ENCODE measurements at places on chromosomes 3 and 15. TPM values are rescaled to one million over a fixed set of nuclear protein-coding genes. Genes with fewer than 3 reads are reported as not detected.

The PDCD6IP gene
- 74.3 TPM for total RNA-seq

The GOLGA6B gene
- total RNA-seq = not detected

The LMAN1L gene
- total RNA-seq = not detected

The WDR49 gene
- total RNA-seq = 1.7 TPM

The OR5H15 gene
- total RNA-seq = not detected

The SRGAP3 gene
- 2.4 TPM for total RNA-seq

The GOLGA8M gene
- 5.1 TPM for total RNA-seq

DNA sequence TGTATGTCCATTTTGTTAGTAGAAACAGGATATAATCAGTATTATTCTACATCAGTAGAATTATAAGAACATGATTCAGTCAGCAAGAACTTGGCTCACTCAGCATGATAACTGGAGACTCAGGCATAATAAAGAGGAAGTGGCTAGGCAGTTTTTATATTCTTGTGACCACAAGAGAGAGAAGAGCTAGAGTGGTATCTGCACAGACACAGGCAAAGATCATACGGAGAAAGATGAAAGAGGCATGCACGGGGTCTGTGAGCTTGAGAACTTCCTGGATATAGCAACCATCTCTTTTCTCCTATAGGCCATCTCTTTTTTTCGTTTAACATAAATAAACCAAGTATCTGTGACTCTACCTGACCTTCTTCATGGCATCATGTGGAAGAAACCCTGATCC is 46.8 kb downstream of the MYO5A start:
- H3K4me3 ChIP-seq = no peak overlapping the region
- DNase-seq = no peak
- no peak overlapping the region for H3K27ac ChIP-seq
- no peaks in the 10 kb centered on the region for H3K27me3 ChIP-seq
- H3K4me1 ChIP-seq = no peaks in the 10 kb centered on the region
- no peaks in the 10 kb centered on the region for H3K36me3 ChIP-seq

GRCh38 chr3:30286007-30286669 is 320.3 kb upstream of the TGFBR2 start:
- H3K36me3 ChIP-seq = no peaks in the 10 kb centered on the region
- no peak overlapping the region for H3K4me3 ChIP-seq
- H3K27ac ChIP-seq = peak overlapping the region; percentile 66
- peak; percentile 85 for DNase-seq
- no peaks in the 10 kb centered on the region for H3K4me1 ChIP-seq
- H3K27me3 ChIP-seq = no peaks in the 10 kb centered on the region

GRCh38 chr3:13480340-13481318 is 523 bp downstream of the HDAC11 start:
- H3K27me3 ChIP-seq = no peaks in the 10 kb centered on the region
- no peaks in the 10 kb centered on the region for H3K36me3 ChIP-seq
- no peaks in the 10 kb centered on the region for H3K4me1 ChIP-seq
- peak overlapping the region; percentile 83 for H3K27ac ChIP-seq
- peak overlapping the region; percentile 79 for H3K4me3 ChIP-seq

DNA sequence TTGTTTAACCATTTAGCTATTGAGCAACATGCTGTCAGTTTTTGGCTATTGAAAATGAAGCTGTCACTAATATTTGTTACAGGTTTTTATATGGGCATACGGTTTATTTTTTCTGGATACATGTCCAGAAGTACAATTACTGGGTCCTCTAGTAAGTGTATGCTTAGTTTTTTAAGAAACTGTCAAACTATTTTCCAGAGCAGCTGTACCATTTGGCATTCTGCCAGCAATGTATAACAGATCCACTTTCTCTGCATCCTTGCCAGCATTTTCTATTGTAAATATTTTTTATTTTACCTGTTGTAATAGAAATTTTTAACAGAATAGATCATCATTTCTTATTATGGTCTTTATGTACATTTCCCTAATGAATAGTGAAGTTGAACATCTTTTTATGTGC is 658.8 kb downstream of the EDEM1 start:
- no peaks in the 10 kb centered on the region for H3K27me3 ChIP-seq
- no peak for DNase-seq
- no peak overlapping the region for H3K27ac ChIP-seq
- H3K4me1 ChIP-seq = no peaks in the 10 kb centered on the region
- H3K4me3 ChIP-seq = no peak overlapping the region

GRCh38 chr3:150925751-150926201 is 20.5 kb upstream of the MINDY4B start:
- no peaks in the 10 kb centered on the region for H3K27me3 ChIP-seq
- H3K4me1 ChIP-seq = no peaks in the 10 kb centered on the region
- H3K4me3 ChIP-seq = no peak overlapping the region
- peak; percentile 25 for DNase-seq
- H3K36me3 ChIP-seq = no peaks in the 10 kb centered on the region

GRCh38 chr15:71627188-71627587 is 183.2 kb upstream of the NR2E3 start:
- no peaks in the 10 kb centered on the region for H3K27me3 ChIP-seq
- no peaks in the 10 kb centered on the region for H3K4me1 ChIP-seq
- no peaks in the 10 kb centered on the region for H3K36me3 ChIP-seq
- no peak overlapping the region for H3K27ac ChIP-seq
- no peak overlapping the region for H3K4me3 ChIP-seq
- no peak for DNase-seq

All from uterus (tissue), 4 donors.